Posterior cingulate gyrus (tissue), 11 donors: ENCODE measurements at places on chromosomes 7 and 10.

DNA sequence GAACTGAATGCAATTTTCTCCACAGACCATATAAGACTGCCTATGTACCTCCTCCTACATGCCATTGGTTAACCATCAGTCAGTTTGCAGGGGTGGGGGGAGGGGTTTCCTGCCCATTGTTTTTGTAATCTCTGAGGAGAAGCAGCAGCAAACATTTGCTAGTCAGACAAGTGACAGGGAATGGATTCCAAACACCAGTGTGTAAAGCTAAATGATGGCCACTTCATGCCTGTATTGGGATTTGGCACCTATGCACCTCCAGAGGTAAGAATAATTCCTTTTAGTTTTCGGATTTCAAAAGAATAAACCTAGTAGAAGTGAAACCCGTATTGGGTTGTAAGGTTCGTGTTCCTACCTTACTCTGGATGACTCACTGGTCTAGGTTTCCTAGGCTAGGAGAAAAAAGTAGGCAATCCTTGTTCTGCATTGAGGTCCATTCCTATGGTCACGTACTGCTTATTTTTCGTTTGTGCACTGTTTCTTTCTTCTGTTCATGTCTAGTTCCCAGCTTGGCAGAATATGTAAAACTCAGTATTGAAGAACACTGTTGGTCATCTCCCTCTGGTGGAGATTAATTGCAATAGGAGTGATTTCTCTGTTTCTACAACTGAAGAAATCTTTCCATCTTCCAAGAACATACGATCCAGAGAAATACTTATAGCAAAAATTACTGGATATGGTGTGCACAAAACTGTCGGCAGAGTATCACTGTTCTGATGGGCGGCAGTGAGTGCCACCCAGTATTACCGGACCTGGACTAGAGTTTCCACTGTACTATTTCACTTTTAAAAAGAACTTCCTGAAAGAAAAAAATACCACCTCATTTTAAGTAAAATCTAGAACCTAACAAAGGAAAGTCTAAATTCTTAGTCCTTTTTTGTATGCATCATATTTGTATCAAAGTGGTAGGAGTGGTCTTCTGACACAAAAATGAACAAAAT is at the start of gene AKR1C3:
AKR1C3 (plus strand) TSS at position 150 of the 941 bp plus-strand sequence; CDS start at position 181, 31 bp downstream.
- no peak for DNase-seq

DNA sequence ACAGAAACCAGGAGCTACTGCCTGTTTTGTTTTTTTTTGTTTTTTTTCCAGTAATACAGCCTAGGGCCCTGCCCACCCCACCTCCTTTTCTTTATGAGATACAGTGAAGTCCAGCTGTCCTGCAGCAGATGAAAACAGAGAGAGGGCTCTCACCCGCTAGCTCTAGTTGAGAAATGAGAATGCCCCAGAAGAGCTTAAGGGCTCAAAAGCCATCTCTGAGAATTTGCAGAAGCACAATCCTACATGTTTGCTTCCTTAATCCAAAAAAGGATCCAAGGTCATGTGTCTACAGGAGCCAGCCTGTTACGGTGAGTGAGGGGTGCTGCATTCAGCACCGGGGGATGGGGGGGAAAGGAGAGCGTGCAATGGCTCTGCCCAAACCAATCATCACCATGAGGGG is 122.7 kb downstream of the KCNMA1 start:
- no peak for DNase-seq

- DNase-seq, result no peak
These were observed 589.5 kb downstream of the ARL4A start for GRCh38 chr7:13276977-13277376.

DNA sequence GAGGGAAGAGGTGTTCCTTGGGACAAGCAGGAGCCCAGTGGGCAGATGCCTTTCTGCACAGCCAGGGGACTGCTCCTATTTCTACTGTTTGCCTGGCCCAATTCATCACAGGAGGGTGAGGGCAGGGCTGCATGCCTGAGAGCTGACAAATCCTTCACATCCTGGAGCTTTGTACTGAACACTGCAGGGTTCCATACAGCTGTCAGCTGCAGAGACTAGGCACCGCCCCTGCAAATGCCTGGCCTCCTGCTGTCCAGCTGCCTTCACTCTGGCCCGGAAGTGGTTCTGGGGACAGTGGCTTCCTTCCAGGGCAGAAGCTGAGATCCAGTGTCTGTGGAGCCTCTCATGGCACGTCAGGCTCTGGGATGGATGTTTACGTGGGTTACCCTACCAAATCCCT is 470.7 kb downstream of the DNAJB6 start:
- no peak for DNase-seq

GRCh38 chr10:73810735-73811465 is 498 bp downstream of the NDST2 start:
- DNase-seq, result no peak

DNA sequence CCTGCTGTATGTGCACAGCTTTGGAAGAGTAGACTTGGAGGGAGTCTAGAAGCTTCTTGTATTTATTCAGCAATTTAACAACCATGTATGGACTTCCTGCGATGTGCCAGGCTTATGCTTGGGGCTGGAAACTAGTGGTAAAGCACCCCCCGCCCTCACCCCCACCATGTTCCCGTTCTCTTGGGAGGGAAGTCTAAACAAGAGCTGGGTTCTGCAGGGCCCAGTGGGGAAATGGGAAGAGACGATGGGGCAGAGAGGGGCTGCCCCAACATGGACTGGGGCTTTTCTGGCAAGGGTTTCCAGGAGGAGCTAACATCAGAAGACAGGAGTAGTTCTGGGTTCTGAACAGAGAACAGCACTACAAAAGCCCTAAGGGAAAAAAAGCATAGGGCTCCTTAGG is 8.0 kb downstream of the RASSF4 start:
- DNase-seq, result no peak

- no peak for DNase-seq
These were observed 15.1 kb downstream of the ITGA8 start for GRCh38 chr10:15704581-15704968.

- DNase-seq, result no peak
These were observed 111.9 kb upstream of the NRBF2 start for GRCh38 chr10:63021225-63021624.

DNA sequence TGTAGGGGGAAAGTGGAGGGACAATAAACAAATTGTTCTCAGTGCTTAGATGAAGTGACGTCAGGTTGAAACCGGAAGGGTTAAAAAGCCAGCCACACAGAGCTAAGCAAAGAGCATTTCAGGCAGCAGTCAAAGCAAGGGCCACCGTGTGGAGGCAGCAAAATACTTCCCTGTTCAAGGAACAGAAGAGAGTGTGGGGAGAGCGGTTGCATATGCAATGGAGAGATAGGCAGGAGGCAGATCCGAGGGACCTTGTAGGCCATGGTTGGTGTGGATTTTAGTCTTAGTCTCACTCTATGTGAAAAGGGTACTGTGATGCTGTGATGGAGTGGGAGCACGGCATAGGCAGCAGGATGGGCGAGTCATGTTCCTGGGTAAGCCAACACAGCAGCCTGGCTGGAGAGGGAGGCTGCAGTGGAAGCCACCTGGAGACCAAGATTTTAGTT is 3.8 kb upstream of the STN1 start:
- no peak for DNase-seq

DNA sequence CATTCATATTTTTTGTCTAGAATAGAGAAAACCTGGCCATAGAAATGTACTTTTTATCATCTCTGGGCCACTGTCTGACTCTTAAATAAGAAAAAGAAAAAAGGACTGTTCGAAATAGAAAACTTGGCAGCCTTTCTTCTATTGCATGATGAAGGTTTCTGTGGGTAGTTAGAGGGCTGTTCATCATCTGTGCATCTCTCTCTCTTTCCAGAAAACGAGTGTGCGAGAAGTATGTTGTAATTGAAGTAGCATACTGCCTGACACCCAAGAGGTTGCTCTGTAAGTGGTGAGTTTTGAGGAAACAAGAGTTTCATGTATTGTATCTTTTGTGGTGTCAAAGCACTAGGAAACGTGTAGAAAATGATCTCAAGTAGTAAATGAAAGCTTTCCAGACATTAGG is 343.2 kb upstream of the TMEM229A start:
- DNase-seq, result no peak

DNA sequence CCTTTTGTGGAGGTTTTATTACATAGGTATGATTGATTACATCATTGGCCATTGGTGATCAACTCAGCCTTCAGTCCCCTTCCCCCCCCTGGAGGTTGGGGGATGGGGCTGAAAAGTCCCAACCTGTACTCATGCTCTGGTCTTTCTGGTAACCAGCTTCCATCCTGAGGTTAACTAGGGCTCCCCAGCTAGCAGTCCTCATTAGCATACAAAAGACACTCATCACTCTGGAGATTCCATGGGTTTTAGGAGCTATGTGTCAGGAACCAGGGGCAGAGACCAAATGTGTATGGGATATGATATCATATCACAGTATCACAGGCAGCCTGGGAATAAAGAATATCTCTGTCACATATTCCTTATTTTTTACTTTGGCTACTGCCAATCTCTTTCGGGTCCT is 13.6 kb downstream of the CCSER2 start:
- no peak for DNase-seq

DNA sequence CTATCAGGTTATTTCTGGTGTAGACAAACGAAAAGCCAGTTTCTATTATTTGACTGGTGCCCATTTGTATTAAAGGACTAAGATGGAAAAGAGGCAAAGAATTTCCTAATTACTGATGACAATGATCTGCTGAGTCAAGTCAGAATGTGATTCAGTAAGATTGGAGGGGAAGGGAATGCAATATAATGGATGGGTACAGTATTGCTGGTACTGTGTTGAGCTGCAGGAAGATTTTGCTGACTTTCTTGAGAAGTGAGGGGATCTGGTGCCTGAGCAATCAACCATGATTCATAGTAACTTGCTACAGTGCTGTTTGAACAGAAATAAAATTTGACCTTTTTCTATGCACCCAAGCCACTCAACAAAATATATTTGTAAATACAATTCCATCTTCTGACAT is 139.1 kb upstream of the RHEB start:
- DNase-seq, result no peak

DNA sequence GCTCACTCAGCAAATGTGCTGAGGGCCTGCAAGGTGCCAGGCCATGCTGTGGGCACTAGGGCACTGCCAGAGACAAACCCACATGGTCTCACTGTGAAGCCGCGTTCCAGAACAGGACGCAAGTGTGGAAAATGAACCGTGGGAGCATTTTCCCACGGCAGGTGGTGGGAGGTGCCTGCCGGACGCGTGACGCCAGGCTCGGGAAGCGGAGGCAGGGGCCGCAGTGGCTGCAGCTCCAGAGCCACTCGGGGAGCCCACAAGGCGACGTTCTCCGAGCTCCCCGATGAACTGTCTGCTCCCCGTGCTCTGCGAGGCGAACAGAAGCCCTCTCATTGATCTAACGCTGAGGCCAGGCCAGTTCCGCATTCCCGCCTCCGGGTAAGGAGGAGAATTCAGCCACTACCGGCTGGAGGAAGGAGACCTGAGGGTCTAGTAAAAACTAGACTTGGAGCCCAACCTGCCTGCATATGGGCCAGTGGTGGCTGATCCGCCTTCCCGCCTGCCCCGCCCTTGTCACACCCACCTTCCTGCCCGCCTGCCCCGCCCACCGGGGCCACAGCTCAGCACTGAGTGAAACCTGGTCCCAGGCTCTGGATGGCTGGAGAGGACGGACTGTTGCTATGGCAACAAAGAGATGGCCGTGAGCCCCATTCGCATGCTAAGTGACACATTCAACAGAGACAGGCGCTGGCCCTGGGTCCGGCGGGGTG is 13.1 kb downstream of the ADGRA1 start:
- no peak for DNase-seq

DNA sequence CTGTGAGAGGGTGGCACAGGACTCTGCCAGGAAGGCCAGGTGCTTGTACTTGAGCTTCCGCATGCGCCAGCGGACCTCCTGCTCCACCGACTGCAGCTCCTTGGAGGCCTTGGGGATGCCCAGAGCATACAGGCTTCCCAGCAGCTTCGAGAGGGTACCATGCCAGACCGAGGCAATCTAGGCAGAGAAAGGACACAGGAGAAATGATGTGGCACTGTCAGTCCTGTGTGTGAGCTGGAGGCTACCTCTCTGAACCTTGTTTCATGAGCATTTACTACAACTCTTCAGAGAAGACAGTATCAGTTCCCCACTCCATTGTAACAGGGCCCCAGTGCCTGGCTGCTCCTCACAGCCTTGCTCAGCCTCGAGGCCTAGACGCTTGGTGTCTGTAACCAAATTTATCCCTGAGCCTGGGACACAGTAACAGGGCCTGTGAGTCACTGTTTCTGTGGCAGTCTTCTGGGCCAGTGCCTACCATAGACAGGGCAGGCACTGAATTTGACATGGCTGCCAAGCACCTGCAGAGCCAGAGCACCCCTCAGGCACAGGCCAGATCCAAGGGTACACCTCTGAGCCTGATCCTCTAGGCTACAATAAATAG is 5.8 kb downstream of the TBRG4 start:
- no peak for DNase-seq

GRCh38 chr7:115410972-115411686 is 489.2 kb downstream of the MDFIC start:
- DNase-seq, result no peak

DNA sequence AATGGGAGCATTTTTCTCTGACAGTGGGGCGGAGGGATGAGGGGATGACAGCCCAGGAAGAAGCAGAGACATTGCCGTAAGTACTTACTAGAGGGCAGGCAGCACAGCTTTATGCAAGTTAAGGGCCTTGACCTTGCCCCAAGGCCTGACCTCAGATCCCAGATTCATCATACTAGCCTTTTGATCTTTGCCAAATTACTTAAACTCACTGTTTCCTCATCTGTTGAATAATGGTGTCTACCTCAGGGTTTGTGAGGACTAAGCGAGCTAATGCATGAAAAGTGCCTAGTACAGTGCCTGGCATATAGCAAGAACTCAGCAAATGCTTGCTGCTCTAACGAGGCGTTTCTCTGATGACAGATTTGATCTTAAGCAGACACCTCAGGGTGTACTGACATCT is 3.5 kb upstream of the SEMA4G start:
- no peak for DNase-seq

DNA sequence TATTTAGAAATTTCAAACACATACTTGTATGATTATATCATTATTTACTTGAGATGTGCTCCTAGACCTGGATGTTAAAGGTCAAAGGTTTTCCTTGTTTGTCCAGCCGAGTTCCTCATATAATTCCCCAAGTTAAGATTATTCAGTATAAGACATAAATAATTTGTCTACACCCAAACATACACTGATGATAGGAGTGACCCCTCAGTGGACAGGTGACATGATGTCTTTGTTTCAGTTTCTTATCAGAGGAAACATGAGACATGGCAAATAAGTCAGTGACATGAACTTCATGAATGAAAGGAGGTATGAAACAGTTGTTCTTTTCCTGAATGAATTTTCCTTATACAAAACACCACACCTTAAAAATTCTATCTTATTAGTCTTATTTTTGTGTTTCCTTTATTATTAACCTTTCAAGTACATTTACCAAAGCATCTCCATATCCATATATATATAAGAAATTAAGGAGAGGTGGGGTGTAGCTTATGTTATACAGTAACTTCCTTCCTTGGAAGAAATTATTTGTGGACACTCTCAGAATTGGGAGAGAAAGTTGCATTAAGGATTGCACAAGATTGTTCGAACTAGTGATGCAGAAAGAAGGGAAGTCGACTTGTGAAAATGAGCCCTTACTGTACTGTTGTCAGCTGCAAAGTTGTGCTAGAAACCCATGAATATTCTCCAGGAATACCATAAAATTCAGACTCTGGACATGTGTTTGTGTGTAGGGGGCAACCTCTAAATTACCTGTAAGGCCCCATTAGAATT is 60.5 kb downstream of the POM121L12 start:
- DNase-seq, result no peak
